ENCODE measurements at places on chromosomes 7 and 10. TPM values are rescaled to one million over a fixed set of nuclear protein-coding genes. Genes with fewer than 3 reads are reported as not detected.

FFAR4 gene
- 0.13 TPM for total RNA-seq

SEPTIN7 gene
- total RNA-seq, result 189 TPM

ANKMY2 gene
- total RNA-seq, result 25.1 TPM

ZFAND2A gene
- total RNA-seq, result 16.6 TPM

TMEM139 gene
- total RNA-seq, result 34.0 TPM

CYP3A7 gene
- total RNA-seq, result 0.75 TPM

SFRP4 gene
- total RNA-seq, result 1.9 TPM

FAM131B gene
- total RNA-seq, result 0.57 TPM

SLC13A1 gene
- not detected for total RNA-seq

EPHA1 gene
- 24.9 TPM for total RNA-seq

PURB gene
- 26.4 TPM for total RNA-seq

STEAP2 gene
- total RNA-seq, result 47.1 TPM

- DNase-seq, result no peak
Measured at GRCh38 chr7:42494736-42495135, 257.7 kb upstream of the GLI3 start.

GRCh38 chr10:21954690-21955089 lies 48.8 kb downstream of the DNAJC1 start:
- no peak for DNase-seq

DNA sequence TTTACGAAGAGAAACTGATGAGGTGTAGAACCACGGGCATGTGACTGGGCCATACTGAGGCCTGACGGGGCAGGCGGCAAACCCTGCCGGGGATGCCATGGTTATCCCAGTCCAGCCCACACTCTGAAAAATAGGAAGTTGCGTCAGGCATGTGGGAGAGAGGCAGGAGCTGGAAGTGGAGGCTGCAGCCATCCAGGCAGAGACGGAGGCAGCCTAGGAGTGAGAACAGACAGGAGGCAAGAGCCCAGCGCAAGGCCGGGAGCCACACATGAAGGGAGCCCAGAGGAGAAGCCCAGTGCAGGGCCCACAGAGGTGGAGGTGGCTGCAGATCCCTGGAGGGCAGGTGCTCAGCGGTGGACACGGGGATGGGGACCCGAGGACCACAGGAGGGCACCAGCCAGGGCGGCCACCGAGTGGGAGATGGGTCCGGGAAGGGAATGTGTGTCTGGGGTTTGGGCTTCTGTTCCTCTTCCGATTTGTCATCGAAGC lies 175.2 kb upstream of the PPP2R2D start:
- DNase-seq, result no peak

DNA sequence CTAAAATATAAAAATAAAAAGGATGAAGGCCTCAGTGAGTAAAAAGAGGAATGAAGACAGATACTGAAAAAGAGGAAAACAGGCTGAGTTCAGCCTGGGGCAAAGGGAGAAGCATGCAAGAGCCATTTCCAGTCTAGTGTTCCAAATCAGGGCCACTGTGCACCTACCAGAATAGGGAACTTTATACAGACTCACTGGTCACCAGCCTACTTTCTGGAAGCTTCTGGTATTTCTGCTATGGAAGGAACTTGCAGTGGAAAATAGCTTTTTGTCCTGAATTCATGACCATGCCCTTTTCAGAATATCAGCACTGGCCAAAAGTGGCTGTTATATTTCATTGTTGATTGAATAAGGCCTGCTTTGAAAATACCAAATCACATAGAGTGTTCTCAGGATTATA lies 28.8 kb downstream of the ABRAXAS2 start:
- DNase-seq, result no peak

GRCh38 chr10:122393288-122393687 lies 18.8 kb downstream of the PLEKHA1 start:
- no peak for DNase-seq

GRCh38 chr7:143419880-143420279 lies 11.2 kb upstream of the EPHA1 start:
- peak; percentile 75 for DNase-seq

GRCh38 chr10:79272353-79272752 lies 74.9 kb upstream of the PPIF start:
- no peak for DNase-seq

DNA sequence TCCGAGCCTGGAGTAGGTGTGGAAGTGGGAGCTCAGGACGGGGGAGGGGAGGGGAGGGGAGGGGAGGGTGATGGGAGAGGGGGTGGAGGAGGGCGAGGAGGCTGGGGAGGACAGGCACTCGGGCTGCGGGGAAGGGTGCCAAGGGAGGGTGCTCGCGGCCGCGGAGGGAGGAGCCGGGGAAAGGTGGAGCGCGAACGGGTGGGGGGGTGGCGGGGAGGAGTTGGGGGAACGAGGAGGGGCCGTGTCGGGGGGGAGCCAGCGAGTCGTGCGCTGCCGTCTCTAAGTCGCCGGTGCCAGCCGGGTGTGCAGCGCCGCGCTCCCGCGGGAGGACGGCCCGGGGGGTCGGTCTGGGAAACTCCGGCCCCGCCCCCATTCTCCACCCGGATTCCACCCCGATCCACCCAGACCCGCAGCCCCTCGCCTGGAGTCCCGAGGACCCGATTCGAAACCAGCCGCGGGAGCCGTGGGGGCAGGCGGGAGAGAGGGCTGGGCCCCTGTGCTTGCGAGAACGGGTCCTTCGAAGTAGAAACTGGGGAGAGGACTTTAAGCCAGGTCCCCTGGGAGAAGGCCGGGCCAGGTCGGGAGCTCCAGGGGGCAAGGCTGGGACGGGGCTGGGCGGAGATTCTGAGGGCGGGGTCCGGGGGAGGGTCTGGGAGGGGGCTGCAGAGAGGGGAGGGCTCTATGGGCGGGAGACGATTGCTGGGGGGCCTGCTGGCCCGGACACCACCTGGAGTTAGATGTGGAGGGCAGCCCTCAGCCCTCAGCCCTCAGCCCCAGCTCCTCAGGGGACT lies at the start of gene ZNF467:
Gene ZNF467, minus strand, starts transcription at position 143 of the 791 bp plus-strand sequence. CDS start 2,556 bp downstream, outside the sequence.
- DNase-seq, result peak; percentile 78

GRCh38 chr10:132967540-132967939 lies 25.2 kb upstream of the CFAP46 start:
- DNase-seq, result no peak

DNA sequence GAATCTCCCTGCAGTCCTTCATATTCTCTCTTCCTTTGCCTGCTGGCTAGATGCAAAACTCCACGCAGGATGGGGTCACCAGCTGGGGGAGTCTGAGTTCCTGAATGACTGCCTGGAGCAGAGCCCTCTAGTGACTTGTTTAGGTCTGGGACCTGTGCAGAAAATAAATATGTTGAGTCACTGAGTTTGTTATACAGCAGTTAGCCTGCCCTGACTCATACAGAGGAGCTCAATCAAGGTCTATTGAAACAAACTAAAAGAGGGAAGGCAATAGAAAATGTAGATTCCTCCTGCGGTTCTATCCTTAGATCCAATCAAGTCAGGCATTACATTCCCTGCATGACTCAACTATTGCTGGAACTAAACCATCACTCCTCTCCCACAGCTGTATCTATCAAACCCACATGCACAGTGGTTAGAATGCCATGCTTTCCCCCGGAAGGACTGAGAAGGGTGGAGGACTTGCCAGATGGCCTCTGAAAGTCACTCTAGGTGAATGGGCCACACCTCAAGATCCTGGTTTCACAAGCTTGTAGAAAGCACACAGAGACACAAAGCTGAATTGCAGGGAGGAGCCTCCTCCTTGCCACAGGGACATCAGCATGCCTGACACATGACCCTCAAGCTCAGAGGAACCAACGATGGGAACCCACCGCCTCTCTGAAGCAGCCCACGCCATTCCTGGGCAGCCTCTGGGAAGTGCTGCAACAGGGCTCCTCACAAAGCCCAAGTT lies 73.9 kb downstream of the SH3PXD2A start:
- DNase-seq, result no peak

GRCh38 chr7:155729847-155730246 lies 82.4 kb downstream of the SHH start:
- no peak for DNase-seq

GRCh38 chr7:18053177-18053928 lies 25.7 kb upstream of the PRPS1L1 start:
- no peak for DNase-seq

GRCh38 chr7:111697771-111698170 lies 135.5 kb upstream of the IMMP2L start:
- no peak for DNase-seq

- DNase-seq, result peak; percentile 41
Measured at GRCh38 chr7:927031-927671, 27.3 kb downstream of the ADAP1 start.

- no peak for DNase-seq
Measured at GRCh38 chr10:79404690-79405131, 40.7 kb downstream of the ZCCHC24 start.

- DNase-seq, result no peak
Measured at GRCh38 chr10:132137111-132138072, 49.4 kb upstream of the DPYSL4 start.

GRCh38 chr7:100175296-100175935 lies 1.8 kb downstream of the GPC2 start:
- no peak for DNase-seq

GRCh38 chr7:727104-727805 lies at the start of gene PRKAR1B:
TSS of gene PRKAR1B (minus strand) at chr7:727281. CDS start at chr7:711505, 15,776 bp downstream.
- no peak for DNase-seq

GRCh38 chr10:93115661-93116383 lies 42.1 kb downstream of the CYP26A1 start:
- peak; percentile 65 for DNase-seq

- no peak for DNase-seq
Measured at GRCh38 chr7:66505531-66506451, 122.9 kb upstream of the KCTD7 start.

- no peak for DNase-seq
Measured at GRCh38 chr10:62467527-62467926, 93.4 kb downstream of the ZNF365 start.

DNA sequence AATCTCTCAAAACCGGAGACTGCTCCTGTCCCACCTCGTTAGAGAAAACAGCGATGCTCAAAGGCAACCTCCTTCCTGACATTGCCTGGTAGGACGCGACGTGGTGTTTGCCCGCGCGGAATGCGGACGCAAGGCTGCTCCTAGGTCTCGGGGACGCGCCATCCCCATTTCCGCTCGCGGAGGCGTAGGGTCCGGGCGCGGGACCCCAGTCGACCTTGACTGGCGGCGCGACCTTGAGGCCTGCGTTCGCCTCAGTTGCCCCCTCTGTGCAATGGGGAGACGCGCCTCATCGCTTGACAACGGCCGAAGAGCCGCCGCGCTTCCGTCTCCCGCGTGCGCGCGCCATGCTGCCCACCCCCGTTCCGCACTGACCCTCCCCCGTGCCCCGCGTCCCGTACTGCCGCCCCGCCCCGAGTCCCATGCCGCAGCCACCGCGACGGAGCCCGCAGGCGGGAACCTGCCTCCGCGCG lies 412 bp upstream of the PPIA start:
- DNase-seq, result no peak

DNA sequence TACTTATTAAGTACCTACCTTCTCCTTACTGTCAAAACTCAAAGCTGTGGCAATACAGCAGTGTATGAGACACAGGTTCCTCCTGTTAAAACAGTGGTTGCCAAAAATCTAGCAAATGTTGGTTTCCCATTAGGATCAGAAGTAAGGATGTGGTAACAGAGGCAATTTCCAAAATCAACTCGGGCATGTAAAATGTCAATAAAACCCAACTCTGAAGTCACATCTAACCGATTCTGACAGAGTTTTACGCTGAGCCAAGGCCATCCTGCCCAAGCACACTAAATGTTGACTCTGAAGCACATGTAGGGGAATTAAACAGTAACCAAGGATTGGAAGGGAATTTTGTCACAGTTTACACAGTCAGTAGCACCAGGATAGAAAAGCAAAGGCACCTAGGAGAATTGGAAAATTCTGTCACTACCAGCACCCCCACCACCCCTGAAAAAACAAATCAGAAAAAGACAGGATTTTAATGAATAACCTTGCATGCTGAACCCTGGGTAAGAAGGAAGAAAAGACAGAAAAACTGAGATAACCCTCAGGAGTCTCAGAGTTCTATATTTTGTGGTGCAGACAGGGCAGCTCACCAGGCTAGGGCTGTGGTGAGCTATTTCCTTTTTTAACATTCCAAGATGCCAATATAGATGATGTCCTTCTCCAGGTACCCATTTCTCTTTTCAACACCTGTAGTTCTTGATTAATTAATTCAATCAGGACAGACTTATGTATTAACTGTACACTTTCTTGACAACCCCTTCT lies 119.5 kb downstream of the DOCK4 start:
- no peak for DNase-seq

DNA sequence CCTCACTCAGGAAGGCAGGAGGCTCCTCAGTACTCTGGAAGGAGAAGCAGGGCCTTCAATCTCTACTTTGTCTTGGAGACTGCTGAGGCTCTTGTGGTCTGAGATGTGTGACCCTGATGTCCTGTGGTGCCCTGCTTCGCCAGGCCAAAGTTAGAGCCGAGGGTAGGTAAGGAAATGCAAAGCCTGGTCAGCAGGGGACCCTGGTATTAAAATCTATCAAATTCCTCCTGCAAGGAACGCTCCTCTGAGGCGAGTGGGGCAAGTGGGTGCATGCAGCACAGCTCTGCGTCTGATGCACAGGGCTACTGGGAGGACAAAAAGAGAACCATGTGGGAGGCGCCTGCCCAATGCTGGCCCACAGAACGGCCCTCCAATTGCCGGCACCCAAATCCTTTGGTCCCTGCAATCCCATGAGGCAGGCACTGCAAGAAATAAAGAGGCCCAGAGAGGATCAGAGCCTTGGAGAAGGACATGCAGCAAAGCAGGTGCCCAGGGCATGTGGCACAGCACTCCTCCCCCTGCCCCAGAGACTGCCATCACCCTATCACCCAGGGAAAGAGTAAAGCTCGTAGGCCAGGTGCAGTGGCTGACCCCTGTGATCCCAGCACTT lies 23.1 kb upstream of the ZMIZ1 start:
- no peak for DNase-seq

GRCh38 chr7:43516581-43517342 lies 66.1 kb upstream of the STK17A start:
- DNase-seq, result no peak

GRCh38 chr10:49373361-49373760 lies 22.5 kb downstream of the DRGX start:
- DNase-seq, result no peak

DNA sequence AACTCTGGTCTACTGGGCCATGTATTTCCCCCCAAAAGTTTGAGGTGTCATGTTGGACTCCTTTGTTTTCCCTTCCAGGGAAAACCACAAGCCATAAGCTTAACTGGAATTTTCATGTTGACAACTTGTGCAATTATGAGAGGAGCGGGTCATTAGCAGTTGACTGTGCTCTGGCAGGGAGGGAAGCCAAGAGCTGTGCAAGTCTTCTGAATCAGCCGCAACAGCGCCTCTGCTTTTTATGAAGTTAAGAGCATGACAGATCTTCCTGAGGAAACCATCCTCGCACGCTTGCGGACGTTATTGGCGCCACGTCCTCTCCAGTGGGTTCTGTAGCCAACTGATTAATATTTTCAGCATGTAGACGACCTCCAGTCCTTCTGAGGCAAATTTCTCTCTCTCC lies 148.7 kb upstream of the MKI67 start:
- DNase-seq, result no peak

- peak; percentile 52 for DNase-seq
Measured at GRCh38 chr10:23702977-23703414, 264.1 kb downstream of the OTUD1 start.

GRCh38 chr7:106731187-106731586 lies 70.2 kb upstream of the CCDC71L start:
- no peak for DNase-seq

- DNase-seq, result no peak
Measured at GRCh38 chr7:77561352-77561751, 24.3 kb downstream of the PTPN12 start.

GRCh38 chr7:40354711-40355110 lies 219.9 kb downstream of the SUGCT start:
- no peak for DNase-seq
